SW 1271 (cell line): ENCODE measurements at places on chromosomes 7 and 10.

DNA sequence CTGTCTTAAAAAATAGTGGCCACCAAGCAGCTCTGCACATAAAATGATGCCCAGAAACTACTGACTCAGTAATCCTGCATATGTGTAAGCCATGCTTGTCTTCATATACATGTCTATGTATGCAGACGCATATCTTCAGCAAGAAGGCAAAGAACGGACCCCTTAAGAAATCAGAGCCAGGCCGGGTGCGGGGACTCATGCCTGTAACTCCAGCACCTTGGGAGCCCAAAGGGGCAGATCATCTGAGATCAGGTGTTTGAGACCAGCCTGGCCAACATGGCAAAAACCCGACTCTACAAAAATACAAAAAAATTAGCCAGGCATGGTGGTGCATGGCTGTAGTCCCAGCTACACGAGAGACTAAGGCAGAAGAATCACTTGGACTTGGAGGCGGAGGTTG is 295.0 kb downstream of the TCERG1L start:
- DNase-seq, result no peak

DNA sequence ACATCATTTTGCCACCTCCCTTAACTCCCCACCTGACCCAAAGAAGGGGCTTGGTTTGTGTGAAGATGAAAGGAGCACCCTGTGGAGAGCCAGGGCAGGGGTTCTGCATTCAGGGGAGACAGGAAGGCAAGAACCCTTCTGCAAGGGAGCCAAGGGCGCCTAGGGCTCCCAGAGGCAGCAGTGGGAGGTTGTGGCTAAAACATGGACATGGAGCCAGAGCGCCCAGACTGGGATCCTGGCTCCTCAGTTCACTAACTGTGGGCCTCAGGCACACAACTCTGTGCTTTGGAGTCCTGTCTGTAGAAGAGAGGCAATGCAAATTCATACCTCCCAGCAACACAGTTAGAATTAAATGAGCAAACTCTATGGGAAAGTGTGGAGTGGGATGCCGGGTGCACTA is 123.1 kb upstream of the MACROH2A2 start:
- no peak for DNase-seq

DNA sequence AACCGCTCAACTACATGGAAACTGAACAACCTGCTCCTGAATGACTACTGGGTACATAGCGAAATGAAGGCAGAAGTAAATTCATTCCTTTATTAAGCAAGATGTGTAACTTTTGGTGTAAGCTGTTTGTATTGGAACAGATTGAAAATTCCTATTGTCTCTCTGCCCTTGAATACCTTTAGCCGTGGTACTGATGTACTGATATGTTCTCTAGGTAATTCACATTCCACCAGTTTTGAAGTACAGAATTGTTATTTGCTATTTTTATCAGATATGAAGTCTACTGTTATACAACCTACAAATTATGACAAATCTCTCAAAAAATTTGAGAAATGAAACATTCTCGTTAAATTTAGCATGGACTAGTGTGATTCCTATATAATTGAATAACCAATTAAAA is 17.7 kb downstream of the ZMYND11 start:
- DNase-seq, result no peak

DNA sequence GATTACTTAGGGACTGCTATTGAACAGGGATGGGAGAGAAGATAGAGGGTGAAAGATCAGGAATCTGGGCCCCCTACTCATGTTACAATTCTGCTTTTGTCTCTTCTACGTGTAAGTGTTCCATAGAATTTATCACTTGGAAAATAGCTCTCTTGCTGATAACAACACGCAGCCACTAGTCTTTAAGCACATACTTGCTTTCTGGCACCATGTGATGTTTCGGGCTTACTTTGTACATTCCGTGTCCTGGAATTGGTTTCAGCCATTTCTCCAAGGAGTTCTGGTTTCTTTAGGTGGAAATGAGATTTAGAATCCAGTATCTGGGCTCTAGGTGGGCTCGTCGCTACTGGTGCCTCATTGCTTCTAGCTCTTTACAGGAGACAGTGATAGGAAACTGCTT is 59.7 kb downstream of the TFAM start:
- DNase-seq, result no peak

GRCh38 chr10:69634759-69635425 is 4.8 kb downstream of the FAM241B start:
- no peak for DNase-seq

DNA sequence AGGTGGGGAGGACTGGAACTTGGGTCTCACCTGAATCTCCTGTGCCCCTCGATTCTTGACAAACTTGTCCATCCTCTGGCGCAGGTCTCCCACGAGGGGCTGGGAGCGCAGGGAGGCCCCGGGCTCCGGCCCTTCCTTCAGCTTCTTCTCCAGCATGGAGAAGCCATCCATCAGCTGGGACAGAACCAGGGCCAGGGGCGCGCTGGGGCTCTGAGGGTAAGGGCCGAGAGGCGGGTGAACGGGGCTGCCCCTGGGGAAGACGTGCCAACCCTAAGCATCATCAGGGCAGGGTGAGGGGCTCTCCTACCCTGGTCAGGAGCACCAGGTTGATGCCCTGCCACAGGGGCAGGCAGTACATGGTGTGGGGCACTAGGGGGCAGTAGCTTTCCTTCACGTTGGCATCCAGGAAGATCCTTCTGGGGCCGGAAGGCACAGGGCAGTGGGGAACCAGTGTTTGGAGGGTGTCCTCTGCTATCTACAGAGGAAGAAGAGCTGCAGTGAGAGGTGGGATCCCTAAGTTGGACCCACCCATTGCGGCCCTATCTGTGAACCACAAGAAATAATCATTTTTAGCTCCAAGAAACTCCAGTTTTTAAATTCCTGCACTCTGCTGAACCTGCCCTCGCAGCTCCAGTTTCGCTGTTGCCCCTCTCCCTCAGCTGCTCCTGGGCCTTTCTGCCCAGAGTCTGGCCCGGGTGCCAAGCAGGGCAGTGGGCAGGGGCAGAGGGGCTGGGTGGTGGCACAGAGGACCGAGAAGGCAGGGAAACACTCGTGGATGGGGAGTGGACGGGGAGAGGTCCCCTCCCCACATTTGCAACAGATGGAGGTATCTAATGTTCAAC is 10.8 kb upstream of the PYROXD2 start:
- peak; percentile 18 for DNase-seq

- no peak for DNase-seq
Measured at GRCh38 chr10:91164520-91165065, 55.9 kb upstream of the PCGF5 start.

- DNase-seq, result no peak
Measured at GRCh38 chr10:14758994-14759664, 15.6 kb downstream of the FAM107B start.
